ENCODE measurements at places on chromosomes 13 and 19. TPM values are rescaled to one million over a fixed set of nuclear protein-coding genes. Genes with fewer than 3 reads are reported as not detected.

- no peak for DNase-seq
Observed at GRCh38 chr13:81846771-81847170, 1505.8 kb upstream of the SPRY2 start.

Gene C13orf46
- 0.03 TPM for total RNA-seq

- DNase-seq: no peak
Observed at GRCh38 chr19:13066226-13066625, 36.4 kb downstream of the LYL1 start.

Gene TMEM221
- not detected for total RNA-seq

Gene AP2S1
- 885 TPM for total RNA-seq

DNA sequence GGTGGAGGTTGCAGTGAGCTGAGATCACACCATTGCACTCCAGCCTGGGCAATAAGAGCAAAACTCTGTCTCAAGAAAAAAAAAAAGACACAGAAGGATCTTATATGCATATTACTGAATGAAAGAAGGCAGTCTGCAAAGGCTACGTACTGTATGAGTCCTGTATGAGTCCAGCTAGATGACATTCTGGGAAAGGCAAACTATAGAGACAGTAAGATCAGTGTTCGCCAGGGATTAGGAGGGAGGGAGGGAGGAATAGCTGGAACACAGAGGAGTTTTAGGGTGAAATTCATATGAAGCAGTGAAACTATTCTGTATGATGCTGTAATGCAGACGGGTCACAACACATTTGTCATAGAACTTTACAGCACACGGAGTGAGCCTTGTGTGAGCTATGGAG is 165.9 kb upstream of the RNF113B start:
- no peak for DNase-seq

DNA sequence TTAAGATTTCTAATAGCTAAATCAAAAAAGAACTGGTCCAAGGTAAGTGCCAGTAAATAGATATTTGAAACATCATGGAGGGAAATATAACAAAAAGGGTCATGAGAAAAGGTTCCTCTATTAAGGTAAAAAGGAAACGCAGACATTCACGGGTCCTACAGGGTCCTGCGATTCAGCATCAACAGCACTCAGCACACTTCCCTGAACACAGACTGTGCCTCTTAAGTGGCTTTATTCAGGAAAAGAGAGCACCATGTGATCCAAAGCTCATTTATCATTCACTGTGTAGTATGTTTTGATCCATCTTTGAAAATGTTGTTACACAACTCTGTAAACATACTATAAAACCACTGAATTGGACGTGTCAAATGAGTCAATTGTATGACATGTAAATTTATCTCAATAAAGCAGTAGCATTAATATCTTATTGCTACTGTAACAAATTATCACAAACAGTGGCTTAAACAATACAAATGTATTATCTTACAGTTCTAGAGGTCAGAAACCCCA is 33.7 kb downstream of the CRYL1 start:
- DNase-seq: no peak

DNA sequence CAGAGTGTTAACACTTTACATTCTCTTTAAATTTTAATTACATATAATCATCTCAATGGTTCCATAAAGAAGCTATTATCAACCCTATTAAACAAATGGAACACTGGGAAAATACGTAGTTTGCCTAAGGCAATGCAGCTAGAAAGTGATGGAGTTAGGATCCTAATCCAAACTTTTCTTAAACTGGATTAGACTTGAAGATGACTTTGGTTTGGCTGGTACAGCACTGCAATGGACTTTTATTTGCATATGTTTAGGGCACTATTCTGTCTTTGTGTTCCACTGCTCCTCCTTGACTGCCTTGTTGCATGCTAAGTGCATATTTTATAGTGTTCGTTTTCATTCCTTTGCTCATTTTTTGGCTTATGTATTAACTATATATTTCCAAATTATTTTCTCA is 133.5 kb upstream of the UFM1 start:
- DNase-seq: no peak

Data from HT1080 (cell line).